ENCODE measurements at places on chromosomes 6 and 20. TPM values are rescaled to one million over a fixed set of nuclear protein-coding genes. Genes with fewer than 3 reads are reported as not detected.
A peak's percentile ranks its signal among the peaks of the same experiment; 100 is the strongest.

Gene HS3ST5
- total RNA-seq: 0.05 TPM

DNA sequence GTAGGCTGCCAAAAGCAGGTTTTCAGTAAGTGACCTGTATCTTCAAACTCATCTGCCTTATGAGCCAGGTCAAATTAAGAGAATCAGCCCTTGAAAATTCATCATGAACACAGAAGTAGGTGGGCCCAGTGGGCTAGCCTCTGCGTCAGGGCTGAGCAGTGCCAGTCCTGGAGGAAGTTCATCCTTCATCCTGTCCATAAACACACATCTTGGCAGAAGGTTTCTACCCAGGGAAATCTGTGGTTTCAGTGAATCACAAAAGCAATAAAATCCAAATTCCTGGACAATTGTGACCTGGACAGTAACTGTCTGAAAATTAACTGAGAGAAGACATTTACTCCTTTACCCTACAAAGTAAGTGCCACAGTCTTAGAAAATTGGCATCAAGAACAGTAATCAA is 72.4 kb downstream of the ATG5 start:
- peak overlapping the region; percentile 11 for H3K4me3 ChIP-seq
- peaks cover 42% of the 10 kb centered on the region for H3K4me1 ChIP-seq
- peak overlapping the region; percentile 80 for H3K27ac ChIP-seq
- no peak for DNase-seq

- no peak overlapping the region for H3K4me3 ChIP-seq
- no peaks in the 10 kb centered on the region for H3K27me3 ChIP-seq
- peaks cover 9% of the 10 kb centered on the region for H3K4me1 ChIP-seq
Observed at GRCh38 chr6:43103253-43103876, 27.3 kb downstream of the PTK7 start.

GRCh38 chr20:45011108-45011526 is 44.8 kb downstream of the STK4 start:
- H3K4me1 ChIP-seq: peaks cover 51% of the 10 kb centered on the region
- no peak overlapping the region for H3K4me3 ChIP-seq
- no peaks in the 10 kb centered on the region for H3K27me3 ChIP-seq
- peaks cover 7% of the 10 kb centered on the region for H3K36me3 ChIP-seq

DNA sequence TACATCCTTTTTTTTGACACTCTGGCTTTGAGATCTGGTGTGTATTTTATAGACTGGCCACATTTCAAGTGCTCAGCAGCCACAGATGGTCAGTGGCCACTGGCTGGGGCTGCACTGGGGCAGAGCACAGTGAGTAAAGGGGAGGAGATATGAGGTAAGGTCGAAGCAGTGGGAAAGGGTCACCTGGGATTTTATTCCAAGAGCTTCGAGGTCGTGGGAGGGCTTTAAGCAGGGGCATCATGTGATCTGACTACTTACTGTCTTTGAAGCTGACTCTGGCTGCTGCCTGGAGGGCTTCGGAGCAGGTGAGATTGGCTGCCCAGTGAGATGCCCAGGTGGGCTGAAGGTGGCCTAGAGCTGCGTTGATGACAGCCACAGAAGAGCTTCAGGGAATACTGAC is 6.7 kb downstream of the C20orf203 start:
- no peak overlapping the region for H3K27ac ChIP-seq
- H3K4me1 ChIP-seq: no peaks in the 10 kb centered on the region
- no peak overlapping the region for H3K4me3 ChIP-seq
- no peak for DNase-seq

GRCh38 chr6:155272353-155273232 is 8.8 kb downstream of the CLDN20 start:
- peak overlapping the region; percentile 84 for H3K27ac ChIP-seq
- H3K36me3 ChIP-seq: peaks cover 2% of the 10 kb centered on the region

- DNase-seq: no peak
- H3K27ac ChIP-seq: no peak overlapping the region
- no peak overlapping the region for H3K4me3 ChIP-seq
- H3K4me1 ChIP-seq: peaks cover 28% of the 10 kb centered on the region
Observed at GRCh38 chr6:11142296-11143027, 30.9 kb upstream of the ERVFRD-1 start.

DNA sequence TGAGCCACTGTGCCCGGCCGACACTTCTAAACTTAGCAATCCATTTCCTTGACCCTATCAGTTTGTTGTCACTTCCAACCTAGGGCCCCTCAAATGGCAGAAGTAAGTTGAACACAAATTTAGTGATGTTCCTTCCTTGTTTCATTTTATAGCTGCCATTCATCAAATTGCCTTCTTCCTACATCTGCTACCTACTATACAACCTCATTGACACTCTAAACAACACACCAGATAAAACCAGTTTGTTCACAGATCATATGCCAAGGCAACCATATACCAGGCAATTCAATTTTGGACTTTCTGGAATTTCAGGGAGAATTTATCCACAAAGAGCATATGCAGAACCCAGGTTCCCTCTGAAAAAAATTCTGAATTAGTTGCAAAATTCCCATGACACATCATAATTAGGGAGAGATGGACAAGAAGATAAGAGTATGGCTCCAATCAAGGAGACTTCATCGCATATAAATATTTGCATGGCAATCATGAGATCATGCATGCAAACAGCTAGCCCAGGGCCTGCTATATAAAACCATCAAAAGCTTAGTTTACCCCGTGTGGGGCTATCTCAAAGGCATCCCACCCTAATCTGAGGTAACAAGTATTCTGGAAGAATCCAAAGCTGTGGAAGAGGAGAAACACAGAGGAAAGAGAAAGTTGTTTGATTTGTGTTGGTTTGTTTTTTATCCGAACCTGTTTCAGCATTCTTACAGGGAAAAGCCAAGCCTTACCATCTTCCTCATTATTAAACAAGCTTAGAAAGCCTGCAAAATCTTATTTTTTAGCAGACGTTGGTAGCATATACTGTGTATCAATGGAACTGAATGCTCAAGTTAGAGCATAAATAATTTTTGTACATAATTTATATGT is 132.8 kb upstream of the TNFAIP3 start:
- no peak for DNase-seq
- H3K4me1 ChIP-seq: peaks cover 15% of the 10 kb centered on the region
- H3K27me3 ChIP-seq: no peaks in the 10 kb centered on the region
- no peak overlapping the region for H3K4me3 ChIP-seq

DNA sequence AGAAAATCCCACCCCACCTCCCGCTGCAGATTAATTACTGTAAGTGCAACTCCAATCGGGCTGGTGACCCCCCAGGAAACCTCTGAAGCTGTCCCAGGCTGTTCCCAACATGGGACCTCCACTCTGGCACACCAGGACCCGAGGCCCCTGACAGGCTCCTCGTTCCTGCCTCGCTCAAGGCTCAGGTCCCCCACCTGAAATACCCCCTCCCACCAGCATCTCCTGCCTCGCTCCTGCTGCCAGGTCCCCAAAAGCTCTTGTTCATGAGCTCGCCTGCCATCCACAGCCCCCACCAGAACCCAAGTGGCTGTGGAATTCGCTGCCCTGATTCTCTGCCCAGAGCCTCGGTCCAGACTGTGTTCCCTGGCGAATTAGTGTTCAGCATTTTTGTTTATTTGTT is 26.1 kb downstream of the NPEPL1 start:
- peak; percentile 37 for DNase-seq
- no peak overlapping the region for H3K4me3 ChIP-seq
- no peak overlapping the region for H3K27ac ChIP-seq
- H3K36me3 ChIP-seq: no peaks in the 10 kb centered on the region
- H3K4me1 ChIP-seq: no peaks in the 10 kb centered on the region

Gene VARS2
- total RNA-seq: 33.8 TPM

DNA sequence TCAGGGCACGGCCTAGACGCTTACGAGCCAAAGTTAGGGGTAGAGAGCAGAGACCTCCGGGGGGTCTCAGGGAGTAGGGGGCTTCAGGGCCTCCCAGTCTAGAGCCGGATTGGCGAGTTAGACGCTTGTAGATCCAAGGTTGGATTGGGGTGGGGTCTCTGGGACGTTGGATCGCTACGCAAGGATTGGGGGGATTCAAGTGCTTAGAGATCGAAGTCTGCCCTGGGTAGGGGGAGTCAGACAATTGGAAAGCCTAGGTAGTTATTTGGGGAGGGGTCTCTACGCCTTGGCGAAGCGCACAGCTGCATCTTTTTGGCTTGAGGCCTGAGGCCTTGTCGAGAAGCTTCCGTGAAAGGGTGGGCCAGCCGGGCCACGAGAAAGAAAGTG is 469 bp downstream of the STX16 start:
- no peaks in the 10 kb centered on the region for H3K36me3 ChIP-seq
- peak overlapping the region; percentile 96 for H3K4me3 ChIP-seq
- peak overlapping the region; percentile 99 for H3K27ac ChIP-seq
- no peak for DNase-seq

Gene EYA4
- 1.7 TPM for total RNA-seq

Gene DDX43
- not detected for total RNA-seq

GRCh38 chr6:14518515-14519217 is 401.1 kb downstream of the CD83 start:
- H3K36me3 ChIP-seq: peaks cover 2% of the 10 kb centered on the region
- H3K27ac ChIP-seq: no peak overlapping the region
- no peak overlapping the region for H3K4me3 ChIP-seq
- no peaks in the 10 kb centered on the region for H3K27me3 ChIP-seq
- peaks cover 1% of the 10 kb centered on the region for H3K4me1 ChIP-seq
- DNase-seq: no peak

Gene RAET1G
- total RNA-seq: 0.60 TPM

DNA sequence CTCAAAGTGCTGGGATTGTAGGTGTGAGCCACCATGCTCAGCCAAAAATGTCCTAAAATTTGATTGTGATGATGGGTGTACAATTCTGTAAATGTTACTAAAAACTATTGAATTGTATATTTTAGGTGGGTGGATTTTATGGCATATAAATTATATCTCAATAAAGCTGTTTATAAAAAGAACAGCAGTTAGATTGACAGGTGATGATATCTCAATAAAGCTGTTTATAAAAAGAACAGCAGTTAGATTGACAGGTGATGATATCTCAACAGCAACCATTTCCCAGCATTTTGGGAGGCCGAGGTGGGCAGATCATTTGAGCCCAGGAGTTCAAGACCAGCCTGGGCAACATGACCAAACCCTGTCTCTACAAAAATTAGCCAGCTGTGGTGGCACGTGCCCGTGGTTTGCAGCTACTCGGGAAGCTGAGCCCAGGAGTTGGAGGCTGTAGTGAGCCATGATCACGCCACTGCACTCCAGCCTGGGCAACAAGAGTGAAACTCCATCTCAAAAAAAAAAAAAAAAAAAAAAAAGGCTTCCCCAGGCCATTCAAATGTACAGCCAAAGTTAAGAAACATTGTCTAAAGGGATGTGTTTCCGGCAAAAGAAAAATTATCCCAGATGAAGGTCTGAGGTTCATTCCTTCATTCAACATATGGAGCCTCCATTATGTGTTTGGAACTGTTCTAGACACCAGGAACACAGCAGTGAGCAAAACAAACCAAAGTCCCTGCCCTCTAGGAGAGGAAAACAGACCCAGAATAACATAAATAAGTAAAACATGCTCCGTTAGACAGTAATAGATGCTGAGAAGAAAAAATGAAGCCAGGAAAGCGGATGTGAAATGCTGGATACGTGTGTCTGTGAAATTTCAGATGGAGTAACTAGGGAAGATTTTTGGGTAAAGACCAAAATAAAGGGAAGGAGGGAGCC is 1.6 kb upstream of the RBCK1 start:
- peaks cover 34% of the 10 kb centered on the region for H3K4me1 ChIP-seq
- H3K27ac ChIP-seq: peak overlapping the region; percentile 97

Gene OXT
- total RNA-seq: not detected

DNA sequence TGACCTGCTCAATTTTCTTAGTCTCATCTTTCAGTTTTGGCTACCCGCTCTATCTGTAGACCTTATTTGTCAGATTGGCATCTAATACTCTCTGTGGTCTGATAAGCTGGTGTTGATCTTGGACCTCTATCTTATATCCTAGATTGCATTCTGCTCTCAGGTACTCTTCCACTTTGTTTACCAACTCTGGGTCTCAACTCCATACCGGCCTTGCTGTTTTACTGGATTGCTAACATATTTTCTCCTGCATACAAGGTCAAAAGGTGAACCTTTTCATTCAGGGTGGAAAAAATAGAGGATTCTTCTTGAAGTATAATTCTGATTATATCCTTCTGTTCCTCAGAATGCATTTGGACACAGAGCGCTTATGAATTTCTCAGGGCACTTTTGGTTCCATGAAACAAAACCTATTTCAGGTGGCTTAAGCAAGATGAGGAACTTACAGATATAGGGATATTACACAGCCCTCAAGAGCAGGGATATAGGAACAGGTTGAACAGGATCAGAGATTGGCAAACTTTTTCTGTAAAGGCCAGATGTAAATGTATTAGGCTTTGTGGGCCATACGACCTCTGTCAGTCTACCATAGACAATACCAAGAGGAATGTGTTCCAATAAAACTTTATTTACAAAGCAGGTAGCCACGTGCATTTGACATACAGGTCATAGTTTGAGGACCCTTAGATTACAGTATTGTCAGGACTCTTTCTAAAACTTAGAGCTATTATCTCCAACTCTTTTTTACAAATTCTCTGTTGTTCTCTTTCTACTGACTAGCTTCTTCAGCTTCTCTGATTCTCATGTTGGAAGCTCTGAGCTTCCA is 2.5 kb upstream of the SH3BGRL2 start:
- H3K27ac ChIP-seq: no peak overlapping the region
- DNase-seq: no peak
- peaks cover 16% of the 10 kb centered on the region for H3K27me3 ChIP-seq
- H3K4me3 ChIP-seq: no peak overlapping the region
- H3K36me3 ChIP-seq: no peaks in the 10 kb centered on the region

Gene NRN1
- not detected for total RNA-seq

Gene ZNF311
- total RNA-seq: 0.52 TPM

Gene AGPAT4
- 12.6 TPM for total RNA-seq

DNA sequence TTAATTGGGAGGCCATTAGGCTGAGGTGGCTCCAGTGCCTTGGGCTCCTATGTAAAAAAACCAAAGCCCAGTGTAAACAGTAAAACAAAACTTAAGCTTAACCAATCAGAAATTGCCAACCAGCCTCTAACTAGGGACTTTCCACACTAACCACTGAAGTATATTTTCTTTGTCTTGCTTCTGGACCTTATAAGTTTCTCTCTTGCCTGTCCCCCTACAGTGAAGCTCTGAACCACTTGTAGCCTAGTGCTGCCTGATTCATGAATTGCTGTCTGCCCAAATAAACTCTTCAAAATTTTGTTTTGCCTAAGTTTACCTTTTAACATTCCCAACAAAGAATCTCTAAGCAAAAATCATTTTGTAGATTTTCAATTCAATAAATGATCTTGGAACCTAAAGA is 28.2 kb downstream of the POPDC3 start:
- H3K27ac ChIP-seq: no peak overlapping the region
- DNase-seq: no peak
- H3K27me3 ChIP-seq: no peaks in the 10 kb centered on the region
- H3K36me3 ChIP-seq: no peaks in the 10 kb centered on the region
- H3K4me3 ChIP-seq: no peak overlapping the region
- no peaks in the 10 kb centered on the region for H3K4me1 ChIP-seq

Gene C6orf118
- not detected for total RNA-seq

- H3K27ac ChIP-seq: no peak overlapping the region
- H3K27me3 ChIP-seq: no peaks in the 10 kb centered on the region
- H3K4me3 ChIP-seq: no peak overlapping the region
- no peak for DNase-seq
- H3K36me3 ChIP-seq: no peaks in the 10 kb centered on the region
Observed at GRCh38 chr6:71203206-71203605, 85.4 kb upstream of the OGFRL1 start.
